Urothelium cell line (cell line): ENCODE measurements at places on chromosomes 4 and X.

- DNase-seq = peak; percentile 64
Observed at GRCh38 chr4:139815778-139816601, 150.4 kb downstream of the MGST2 start.

DNA sequence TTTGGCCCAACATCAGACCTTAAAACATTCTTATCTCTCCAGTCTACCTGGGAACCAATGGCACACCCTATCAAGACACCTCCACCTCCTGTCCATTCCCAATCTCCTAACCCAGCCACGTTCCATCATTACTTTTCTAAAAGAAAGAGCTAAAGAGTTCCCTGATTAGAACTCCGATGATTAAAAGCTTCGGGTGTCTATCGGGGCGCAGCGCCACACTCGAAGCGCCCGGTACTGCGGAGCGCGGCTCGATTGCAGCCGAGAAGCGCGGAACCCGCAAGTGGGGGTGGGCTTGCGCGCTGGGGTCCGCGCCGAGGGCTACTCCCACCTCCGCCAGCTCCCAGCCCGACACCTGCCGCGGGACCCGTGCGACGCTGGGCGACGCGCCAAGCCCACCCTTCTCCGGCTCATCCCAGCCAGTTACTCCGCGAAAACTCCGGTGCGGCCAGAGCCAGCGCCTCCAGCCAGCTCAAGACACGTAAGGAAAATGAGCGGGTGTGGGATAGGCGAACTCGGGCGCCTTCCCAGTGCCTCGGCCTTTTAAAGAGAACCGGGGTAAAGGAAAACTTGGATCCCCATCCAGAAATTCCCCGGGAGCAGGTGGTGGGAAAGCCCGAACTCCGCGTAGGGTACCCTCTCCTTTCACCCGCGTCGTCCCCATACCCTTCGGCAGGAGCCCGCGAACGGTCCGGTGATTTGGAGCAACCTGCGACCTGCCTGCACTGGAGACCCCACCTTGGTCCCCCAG, 593 bp downstream of the NPY1R start:
- peak; percentile 46 for DNase-seq

GRCh38 chrX:17990532-17990931, 129.4 kb upstream of the RAI2 start:
- no peak for DNase-seq

- no peak for DNase-seq
Observed at GRCh38 chr4:22233230-22233629, 282.6 kb downstream of the ADGRA3 start.

DNA sequence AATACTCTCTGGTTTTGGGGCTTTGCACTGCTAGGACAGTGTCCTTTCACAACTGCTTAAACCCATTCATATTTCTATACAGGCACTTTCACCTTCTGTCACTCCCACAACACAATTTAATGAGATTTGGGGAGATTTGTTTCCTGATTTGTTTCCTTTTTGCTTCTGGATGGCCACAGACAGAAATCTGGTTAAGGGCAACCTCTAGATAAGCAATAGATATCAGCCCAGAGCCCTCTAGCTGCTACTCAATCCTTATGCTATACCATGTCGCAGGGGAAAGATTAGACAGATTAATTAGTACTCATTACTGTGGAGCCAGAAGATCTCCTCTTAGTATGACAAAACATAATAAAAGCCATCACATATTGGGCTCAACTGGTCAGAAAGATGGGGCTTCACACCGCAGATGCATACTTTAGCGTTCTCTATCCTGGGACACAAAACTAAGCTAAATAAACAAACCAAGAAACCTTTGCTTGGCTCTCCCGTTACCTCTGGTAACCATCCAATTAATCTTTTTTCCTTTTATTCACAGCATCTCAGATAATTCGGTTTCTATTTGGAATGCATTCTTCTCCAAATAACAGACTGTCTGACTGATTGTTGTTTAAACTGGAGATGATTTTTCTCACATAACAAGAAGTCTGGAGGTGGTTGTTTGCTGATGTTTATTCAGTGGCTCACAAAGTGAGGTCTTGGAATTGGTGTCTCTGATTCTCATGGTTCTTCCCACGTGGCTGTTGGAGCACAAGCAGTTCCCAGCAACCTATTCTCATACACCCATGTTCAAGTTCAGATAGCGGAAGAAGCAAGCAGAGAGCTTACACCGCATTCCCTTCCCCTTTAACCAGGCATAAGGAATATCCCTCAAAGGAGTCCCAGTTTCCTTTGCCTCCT, 41.0 kb upstream of the ZNF330 start:
- DNase-seq = no peak
